ENCODE measurements at places on chromosomes 13 and 19.
A peak's percentile ranks its signal among the peaks of the same experiment; 100 is the strongest.

DNA sequence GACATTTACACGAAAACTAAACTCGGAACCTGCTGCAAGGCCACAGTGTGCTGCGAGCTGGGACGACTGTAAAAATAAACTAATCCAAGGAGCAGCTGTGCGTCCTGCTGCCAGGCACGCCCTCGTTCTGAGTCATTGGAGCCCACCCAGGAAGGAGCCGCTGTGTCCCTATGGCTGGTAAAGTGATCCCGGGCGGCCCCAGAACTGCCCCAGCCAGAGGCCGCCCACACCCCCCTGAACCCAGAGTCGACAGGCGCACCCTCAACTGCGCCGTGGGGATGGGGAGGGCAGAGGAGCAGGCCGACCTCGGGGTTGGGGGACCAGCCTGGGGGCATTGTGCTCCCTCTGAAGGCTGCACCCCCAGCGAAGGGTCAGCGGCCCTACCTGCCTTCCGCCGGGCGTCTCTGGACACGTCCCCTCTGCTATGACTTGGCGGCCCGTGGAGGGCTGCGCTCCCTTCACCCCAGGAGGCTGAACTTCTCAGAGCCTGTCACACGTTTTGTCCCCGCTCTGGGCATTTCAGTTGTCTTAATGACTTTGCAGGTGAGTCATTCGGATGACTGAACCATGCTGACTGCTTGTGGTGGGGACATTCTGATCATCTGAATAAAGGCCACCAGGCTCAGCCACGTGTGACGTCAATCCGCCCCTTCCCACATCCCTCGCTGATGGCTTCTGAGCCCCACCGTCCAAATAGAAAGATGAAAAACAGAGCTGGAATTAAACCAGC, 42.7 kb downstream of the ADPRHL1 start:
- no peak for DNase-seq
- no peaks in the 10 kb centered on the region for H3K36me3 ChIP-seq
- peaks cover 42% of the 10 kb centered on the region for H3K4me1 ChIP-seq
- H3K27ac ChIP-seq = no peak overlapping the region
- H3K4me3 ChIP-seq = no peak overlapping the region
- H3K27me3 ChIP-seq = no peaks in the 10 kb centered on the region

GRCh38 chr19:49189259-49189658, 31.7 kb downstream of the TRPM4 start:
- H3K4me3 ChIP-seq = no peak overlapping the region
- H3K36me3 ChIP-seq = no peaks in the 10 kb centered on the region
- H3K27ac ChIP-seq = no peak overlapping the region
- no peak for DNase-seq

DNA sequence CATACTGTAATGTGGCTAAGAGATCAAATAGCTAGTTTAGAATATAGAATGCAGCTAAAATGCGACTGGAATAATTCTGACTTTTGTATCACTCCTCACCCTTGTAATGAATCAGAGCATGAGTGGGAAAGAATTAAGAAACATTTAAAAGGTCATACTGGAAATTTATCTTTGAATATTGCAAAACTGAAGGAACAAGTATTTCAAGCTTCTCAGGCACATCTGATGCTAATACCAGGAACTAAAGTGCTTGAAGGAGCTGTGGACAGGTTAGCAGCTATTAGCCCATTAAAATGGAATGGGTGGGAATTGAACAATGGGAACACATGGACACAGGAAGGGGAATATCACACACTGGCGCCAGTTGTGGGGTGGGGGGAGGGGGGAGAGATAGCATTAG, 144.2 kb upstream of the ZNF91 start:
- no peak overlapping the region for H3K27ac ChIP-seq
- H3K4me1 ChIP-seq = no peaks in the 10 kb centered on the region
- H3K4me3 ChIP-seq = no peak overlapping the region

GRCh38 chr19:8681345-8682029, 17.1 kb downstream of the ACTL9 start:
- H3K4me1 ChIP-seq = no peaks in the 10 kb centered on the region
- H3K4me3 ChIP-seq = no peak overlapping the region
- H3K36me3 ChIP-seq = no peaks in the 10 kb centered on the region
- no peak overlapping the region for H3K27ac ChIP-seq
- no peak for DNase-seq

DNA sequence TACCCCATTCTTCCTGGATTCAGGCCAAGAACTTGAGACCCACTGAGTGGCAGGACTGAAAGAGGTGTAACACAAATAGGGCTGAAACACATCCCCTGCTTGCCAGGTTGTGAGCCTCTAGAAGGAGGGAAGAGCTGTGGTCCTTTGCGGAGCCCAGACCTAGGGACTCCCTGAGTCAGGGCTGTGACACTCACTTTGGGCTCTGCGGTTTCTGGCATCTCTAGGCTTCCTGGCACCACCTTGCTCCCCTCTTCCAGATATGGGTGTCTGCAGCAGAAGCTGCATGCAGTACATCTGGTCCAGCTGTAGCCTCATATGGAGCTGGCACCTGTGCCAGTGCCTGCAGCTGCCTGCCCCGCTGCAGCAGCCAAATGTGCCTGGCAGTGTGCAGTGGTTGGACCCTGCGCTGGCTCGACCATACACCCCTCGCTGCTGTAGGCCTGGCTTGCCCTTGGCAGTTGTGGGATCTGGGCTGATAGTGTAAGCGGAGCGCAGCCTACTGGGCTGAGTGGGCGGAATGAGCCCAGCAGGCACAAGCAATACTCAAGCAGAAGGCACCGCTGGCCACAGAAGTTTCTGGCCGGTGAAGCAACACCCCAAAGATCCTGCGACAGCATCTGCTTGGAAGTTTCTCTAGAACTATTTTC, 290.4 kb downstream of the SLITRK6 start:
- H3K4me1 ChIP-seq = no peaks in the 10 kb centered on the region
- no peak overlapping the region for H3K4me3 ChIP-seq
- no peak for DNase-seq
- no peaks in the 10 kb centered on the region for H3K27me3 ChIP-seq
- H3K27ac ChIP-seq = no peak overlapping the region

DNA sequence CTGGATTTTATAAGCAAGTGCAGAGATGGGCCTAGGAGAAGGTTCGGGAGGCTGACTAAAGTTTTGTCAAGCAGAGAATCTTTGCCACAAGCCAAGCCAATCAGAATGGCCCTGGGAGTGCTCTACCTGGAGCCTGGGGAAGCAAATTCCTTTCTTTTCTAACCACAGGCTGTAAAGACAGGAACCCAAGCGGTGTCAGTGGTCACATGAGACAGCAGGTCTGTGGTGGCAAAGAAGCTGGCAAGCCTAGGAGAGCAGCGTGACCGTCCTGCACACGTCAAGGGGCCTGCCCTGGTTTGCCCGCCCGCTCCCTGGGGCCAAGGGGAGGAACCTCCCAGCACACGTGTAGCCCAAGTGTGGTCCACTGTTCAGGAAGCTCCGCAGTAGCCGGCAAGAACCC, 90.8 kb downstream of the IPO5 start:
- no peaks in the 10 kb centered on the region for H3K36me3 ChIP-seq
- H3K4me1 ChIP-seq = peaks cover 8% of the 10 kb centered on the region
- no peak overlapping the region for H3K27ac ChIP-seq
- H3K27me3 ChIP-seq = no peaks in the 10 kb centered on the region
- no peak overlapping the region for H3K4me3 ChIP-seq

DNA sequence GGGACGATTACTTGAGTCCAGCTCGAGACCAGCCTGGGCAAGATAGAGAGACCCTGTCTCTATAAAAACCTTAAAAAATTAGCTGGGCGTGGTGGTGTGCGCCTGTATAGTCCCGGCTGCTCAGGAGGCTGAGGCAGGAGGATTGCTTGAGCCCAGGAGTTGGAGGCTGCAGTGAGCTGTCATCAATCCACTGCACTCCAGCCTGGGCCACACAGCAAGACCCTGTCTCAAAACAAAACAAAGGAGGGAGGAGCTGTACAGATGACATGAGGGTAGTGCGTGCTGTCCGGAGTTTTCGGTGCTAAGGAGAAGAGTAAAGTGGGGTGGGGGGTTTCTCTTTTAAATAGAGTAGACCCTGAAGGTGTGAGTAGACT, 22.6 kb downstream of the HDGFL2 start:
- H3K4me1 ChIP-seq = no peaks in the 10 kb centered on the region
- H3K4me3 ChIP-seq = no peak overlapping the region
- H3K27ac ChIP-seq = no peak overlapping the region
- DNase-seq = no peak
- peaks cover 16% of the 10 kb centered on the region for H3K36me3 ChIP-seq
- H3K27me3 ChIP-seq = no peaks in the 10 kb centered on the region

DNA sequence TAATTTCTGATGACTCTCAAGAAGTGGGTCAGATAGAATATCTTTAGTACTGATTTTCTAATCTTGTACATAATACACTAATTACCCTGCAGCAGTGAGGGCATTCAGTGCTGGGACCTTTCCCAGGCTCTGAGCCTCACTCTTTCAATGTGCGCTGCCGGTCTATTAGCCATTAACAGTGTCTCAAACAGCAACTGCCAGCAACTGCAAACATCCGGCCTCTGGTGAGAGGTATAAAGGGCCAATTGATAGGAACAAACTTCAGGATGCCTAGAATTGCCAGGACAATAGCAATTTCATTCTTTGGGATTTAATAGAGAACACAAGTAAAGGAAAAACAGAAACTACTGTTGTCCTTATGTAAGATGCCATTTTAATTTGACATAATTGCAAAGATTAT, 604.4 kb upstream of the SPRY2 start:
- no peaks in the 10 kb centered on the region for H3K4me1 ChIP-seq
- no peak overlapping the region for H3K27ac ChIP-seq
- no peak for DNase-seq
- H3K36me3 ChIP-seq = no peaks in the 10 kb centered on the region
- H3K4me3 ChIP-seq = no peak overlapping the region

DNA sequence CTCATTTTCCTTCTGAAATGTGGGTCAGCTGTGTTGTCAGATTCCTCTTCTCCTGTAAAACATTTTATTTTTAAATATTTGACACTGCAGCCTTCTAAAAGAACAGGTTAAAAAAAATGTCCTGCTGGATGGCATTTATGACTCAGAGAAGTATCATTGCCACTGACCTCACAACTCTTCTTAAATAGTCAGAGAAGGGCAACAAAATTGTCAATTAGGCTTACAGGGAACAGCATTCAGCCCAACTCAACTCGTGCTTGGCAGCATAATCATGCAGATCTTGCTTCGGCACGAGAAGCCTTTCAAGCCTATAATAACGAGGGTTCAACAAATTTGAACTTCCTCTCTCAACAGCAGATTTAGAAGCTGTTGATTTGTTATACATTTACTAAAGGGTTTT, 296.7 kb upstream of the DACH1 start:
- no peak for DNase-seq
- no peak overlapping the region for H3K4me3 ChIP-seq
- H3K27ac ChIP-seq = no peak overlapping the region
- no peaks in the 10 kb centered on the region for H3K4me1 ChIP-seq
- no peaks in the 10 kb centered on the region for H3K27me3 ChIP-seq

DNA sequence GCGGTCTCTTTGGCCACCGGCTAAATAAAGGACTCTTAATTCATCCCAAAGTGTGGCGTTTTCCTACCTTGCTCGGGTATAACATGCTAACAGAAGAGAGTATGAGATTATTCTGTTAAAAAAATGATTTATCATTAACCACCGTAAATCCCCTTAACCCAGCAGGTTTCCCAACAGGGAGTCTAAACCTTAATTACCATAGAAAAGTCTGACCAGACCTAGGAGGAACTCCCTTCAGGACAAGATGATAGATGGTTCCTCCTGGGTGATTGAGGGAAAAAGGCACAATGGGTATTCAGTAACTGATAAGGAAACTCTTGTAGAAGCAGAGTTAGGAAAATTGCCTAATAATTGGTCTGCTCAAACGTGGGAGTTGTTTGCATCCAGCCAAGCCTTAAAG, 193.7 kb downstream of the ZNF737 start:
- H3K36me3 ChIP-seq = no peaks in the 10 kb centered on the region
- no peak overlapping the region for H3K4me3 ChIP-seq
- H3K27ac ChIP-seq = no peak overlapping the region
- H3K27me3 ChIP-seq = no peaks in the 10 kb centered on the region
- H3K4me1 ChIP-seq = no peaks in the 10 kb centered on the region
- no peak for DNase-seq

DNA sequence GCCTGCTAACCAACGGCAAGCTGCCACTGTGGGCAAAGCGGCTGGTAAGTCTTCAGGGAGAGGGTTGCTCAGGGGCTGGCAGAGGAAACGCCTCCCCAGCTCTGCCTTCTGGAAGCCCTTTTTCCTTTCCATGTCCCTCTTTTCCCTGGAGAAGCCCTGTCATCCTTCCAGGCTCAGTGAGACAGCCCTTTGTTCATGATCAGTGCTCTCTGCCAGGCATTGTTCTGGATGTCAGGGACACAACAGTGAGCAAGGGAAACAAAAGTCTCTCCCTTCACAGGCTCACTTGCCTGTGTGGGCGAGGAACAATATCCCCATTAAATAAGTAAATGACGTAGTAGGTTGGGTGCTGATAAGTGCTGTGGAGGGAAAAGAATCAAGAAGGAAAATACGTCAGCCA, 13.9 kb upstream of the OVOL3 start:
- H3K27me3 ChIP-seq = no peaks in the 10 kb centered on the region
- peaks cover 27% of the 10 kb centered on the region for H3K36me3 ChIP-seq
- H3K4me1 ChIP-seq = peaks cover 12% of the 10 kb centered on the region
- H3K4me3 ChIP-seq = no peak overlapping the region
- DNase-seq = no peak

DNA sequence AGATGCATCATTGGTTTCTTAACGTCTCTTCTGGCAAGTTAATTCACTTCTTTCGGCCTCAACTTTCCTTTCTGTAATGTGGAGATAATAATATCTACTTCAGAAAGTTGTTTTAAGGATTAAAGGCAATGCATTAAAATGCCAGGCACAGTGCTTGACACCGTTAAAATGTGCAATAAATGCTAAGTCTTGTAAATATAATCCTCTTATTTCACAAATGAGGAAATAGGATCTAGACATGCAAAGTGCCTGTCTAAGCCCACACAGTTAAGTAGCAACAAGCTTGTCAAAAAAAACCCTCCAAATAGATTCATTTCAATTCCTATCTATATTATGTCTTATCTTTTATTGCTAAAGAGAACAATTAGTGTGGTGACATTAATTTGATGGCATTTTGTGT, 86.4 kb upstream of the TSC22D1 start:
- DNase-seq = no peak
- no peak overlapping the region for H3K27ac ChIP-seq
- H3K27me3 ChIP-seq = no peaks in the 10 kb centered on the region
- H3K4me3 ChIP-seq = no peak overlapping the region

- DNase-seq = no peak
- no peaks in the 10 kb centered on the region for H3K27me3 ChIP-seq
- no peak overlapping the region for H3K27ac ChIP-seq
- no peaks in the 10 kb centered on the region for H3K36me3 ChIP-seq
- H3K4me1 ChIP-seq = no peaks in the 10 kb centered on the region
These were observed 112.1 kb downstream of the LACC1 start for GRCh38 chr13:43991773-43992201.

- no peaks in the 10 kb centered on the region for H3K36me3 ChIP-seq
- no peak overlapping the region for H3K4me3 ChIP-seq
- no peaks in the 10 kb centered on the region for H3K27me3 ChIP-seq
- H3K4me1 ChIP-seq = peaks cover 14% of the 10 kb centered on the region
- peak; percentile 68 for DNase-seq
- no peak overlapping the region for H3K27ac ChIP-seq
These were observed 17.5 kb downstream of the PCDH8 start for GRCh38 chr13:52830946-52831345.

GRCh38 chr19:30878495-30878894, 470.7 kb downstream of the TSHZ3 start:
- no peaks in the 10 kb centered on the region for H3K4me1 ChIP-seq
- no peak overlapping the region for H3K27ac ChIP-seq

- H3K27me3 ChIP-seq = no peaks in the 10 kb centered on the region
- no peak overlapping the region for H3K4me3 ChIP-seq
- peaks cover 10% of the 10 kb centered on the region for H3K4me1 ChIP-seq
- H3K36me3 ChIP-seq = no peaks in the 10 kb centered on the region
These were observed 3.8 kb upstream of the KPTN start for GRCh38 chr19:47487551-47488515.

- DNase-seq = no peak
- H3K4me1 ChIP-seq = no peaks in the 10 kb centered on the region
These were observed 368.8 kb downstream of the SUCLA2 start for GRCh38 chr13:47632311-47632710.
